Liver (tissue), 10 donors: ENCODE measurements at places on chromosomes 7 and 10. TPM values are rescaled to one million over a fixed set of nuclear protein-coding genes. Genes with fewer than 3 reads are reported as not detected.

Gene WDFY4
- total RNA-seq = 7.1 TPM

Gene PLXNA4
- 1.1 TPM for total RNA-seq

Gene MKX
- not detected for total RNA-seq

Gene KIAA1549
- total RNA-seq = 0.50 TPM

Gene SFRP4
- total RNA-seq = 0.28 TPM

Gene CDH23
- 4.1 TPM for total RNA-seq

Gene PITX3
- total RNA-seq = not detected

Gene AKR1B1
- total RNA-seq = 10.8 TPM

Gene NXPH1
- total RNA-seq = not detected

Gene CALD1
- 107 TPM for total RNA-seq

Gene GRID1
- 0.14 TPM for total RNA-seq

DNA sequence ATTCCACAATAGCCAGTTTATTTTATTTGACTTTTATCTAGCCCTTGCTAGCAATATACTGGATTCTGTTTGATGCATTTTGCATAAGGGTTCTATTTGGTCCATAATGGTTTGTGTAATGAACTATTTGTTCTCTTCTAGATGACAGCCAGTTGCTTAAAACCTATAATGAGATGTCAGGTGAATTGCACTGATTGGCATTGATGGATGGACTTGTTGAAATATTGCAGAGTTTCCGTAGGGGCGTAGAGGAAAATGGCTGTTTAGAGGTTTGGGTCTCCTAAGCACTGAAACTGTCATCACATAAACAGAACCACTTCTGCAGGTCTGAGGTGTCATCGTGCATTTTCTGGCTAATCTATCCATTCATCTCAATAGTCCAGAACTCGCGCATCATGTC is 124.9 kb upstream of the HDAC9 start:
- no peaks in the 10 kb centered on the region for H3K36me3 ChIP-seq
- no peaks in the 10 kb centered on the region for H3K27me3 ChIP-seq
- no peaks in the 10 kb centered on the region for H3K4me1 ChIP-seq
- no peak for DNase-seq
- H3K4me3 ChIP-seq = no peak overlapping the region
- H3K27ac ChIP-seq = no peak overlapping the region

DNA sequence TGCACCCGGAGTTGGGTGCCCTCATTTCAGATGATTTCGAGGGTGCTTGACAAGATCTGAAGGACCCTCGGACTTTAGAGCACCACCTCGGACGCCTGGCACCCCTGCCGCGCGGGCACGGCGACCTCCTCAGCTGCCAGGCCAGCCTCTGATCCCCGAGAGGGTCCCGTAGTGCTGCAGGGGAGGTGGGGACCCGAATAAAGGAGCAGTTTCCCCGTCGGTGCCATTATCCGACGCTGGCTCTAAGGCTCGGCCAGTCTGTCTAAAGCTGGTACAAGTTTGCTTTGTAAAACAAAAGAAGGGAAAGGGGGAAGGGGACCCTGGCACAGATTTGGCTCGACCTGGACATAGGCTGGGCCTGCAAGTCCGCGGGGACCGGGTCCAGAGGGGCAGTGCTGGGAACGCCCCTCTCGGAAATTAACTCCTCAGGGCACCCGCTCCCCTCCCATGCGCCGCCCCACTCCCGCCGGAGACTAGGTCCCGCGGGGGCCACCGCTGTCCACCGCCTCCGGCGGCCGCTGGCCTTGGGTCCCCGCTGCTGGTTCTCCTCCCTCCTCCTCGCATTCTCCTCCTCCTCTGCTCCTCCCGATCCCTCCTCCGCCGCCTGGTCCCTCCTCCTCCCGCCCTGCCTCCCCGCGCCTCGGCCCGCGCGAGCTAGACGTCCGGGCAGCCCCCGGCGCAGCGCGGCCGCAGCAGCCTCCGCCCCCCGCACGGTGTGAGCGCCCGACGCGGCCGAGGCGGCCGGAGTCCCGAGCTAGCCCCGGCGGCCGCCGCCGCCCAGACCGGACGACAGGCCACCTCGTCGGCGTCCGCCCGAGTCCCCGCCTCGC is at the start of gene EGFR:
Gene EGFR (plus strand): TSS at position 657 of the 830 bp plus-strand sequence. CDS start 261 bp downstream, outside the sequence.
- H3K36me3 ChIP-seq = no peaks in the 10 kb centered on the region
- H3K4me3 ChIP-seq = peak within 1 kb of the TSS; percentile 60
- H3K27ac ChIP-seq = peak within 1 kb of the TSS; percentile 97

DNA sequence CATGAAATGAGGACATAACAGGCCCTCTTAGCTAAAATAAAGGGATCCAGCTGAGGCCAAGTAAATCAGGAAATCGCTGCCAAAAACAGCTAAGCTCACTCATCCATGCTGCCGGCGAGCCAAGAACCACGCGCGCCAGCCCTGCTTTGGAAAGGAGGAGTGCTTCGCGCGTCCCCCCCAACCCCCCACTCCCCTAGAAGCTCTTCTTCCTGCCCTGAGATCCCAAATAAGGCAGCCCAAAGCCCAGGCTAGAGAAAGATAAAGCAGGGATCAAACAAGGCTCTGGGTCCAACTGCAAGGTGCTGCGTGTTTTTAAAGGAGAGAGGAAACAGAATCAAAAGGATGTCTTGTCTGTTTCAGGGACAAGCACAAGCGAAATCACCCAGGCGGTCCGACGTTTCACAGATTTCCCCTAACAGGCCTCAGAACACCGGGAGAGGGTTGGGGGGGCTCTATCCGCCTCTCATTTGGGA is 168.3 kb upstream of the AUTS2 start:
- H3K36me3 ChIP-seq = no peaks in the 10 kb centered on the region
- no peak for DNase-seq
- no peak overlapping the region for H3K27ac ChIP-seq
- no peaks in the 10 kb centered on the region for H3K4me1 ChIP-seq
- H3K4me3 ChIP-seq = no peak overlapping the region

GRCh38 chr10:70265032-70265689 is 18.6 kb downstream of the NPFFR1 start:
- DNase-seq = no peak
- H3K4me3 ChIP-seq = no peak overlapping the region
- H3K36me3 ChIP-seq = no peaks in the 10 kb centered on the region
- H3K4me1 ChIP-seq = no peaks in the 10 kb centered on the region
- no peak overlapping the region for H3K27ac ChIP-seq

DNA sequence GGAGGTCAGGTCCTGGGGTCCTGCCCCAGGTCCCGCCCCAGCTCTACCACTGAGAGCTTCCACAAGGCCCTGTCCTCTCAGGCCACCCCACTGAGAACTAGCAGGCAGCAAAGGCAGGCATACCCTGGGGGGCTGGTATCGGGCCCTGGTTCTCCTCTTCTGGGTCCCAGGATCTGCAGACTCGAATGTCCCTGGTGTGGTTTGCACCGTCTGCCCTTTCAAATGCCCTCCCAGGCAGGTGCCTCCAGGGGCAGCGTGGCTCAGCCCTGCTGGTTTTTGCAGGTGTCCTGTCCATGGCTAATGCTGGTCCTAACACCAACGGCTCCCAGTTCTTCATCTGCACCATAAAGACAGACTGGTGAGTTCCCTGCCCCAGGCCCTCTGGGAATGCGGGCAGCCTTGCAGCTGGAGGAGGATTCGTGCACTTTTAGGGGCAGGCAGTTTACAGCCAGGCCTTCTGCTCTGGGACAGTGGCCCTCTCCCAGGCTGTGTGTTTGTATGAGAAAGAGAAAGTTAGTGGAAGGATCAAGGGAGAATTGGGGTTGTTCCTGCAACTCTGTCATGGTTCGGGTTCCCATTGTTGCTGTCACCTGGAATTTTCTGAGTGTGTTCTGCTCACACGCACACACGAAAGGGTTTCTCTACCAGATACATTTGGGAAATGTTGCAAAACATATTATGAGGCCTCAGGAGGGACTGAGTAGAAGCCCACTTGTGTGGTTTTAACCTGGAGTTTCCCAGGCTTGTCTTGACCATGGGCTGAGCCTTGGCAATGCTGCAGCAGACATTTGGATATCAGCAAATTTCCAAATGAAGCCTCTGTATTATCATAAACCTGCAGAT is 5.0 kb downstream of the PPIF start:
- no peak overlapping the region for H3K27ac ChIP-seq
- no peaks in the 10 kb centered on the region for H3K27me3 ChIP-seq
- H3K36me3 ChIP-seq = peaks cover 26% of the 10 kb centered on the region
- H3K4me3 ChIP-seq = no peak overlapping the region
- peaks cover 21% of the 10 kb centered on the region for H3K4me1 ChIP-seq

GRCh38 chr10:34705563-34705962 is 109.5 kb downstream of the PARD3 start:
- H3K27me3 ChIP-seq = no peaks in the 10 kb centered on the region
- no peaks in the 10 kb centered on the region for H3K36me3 ChIP-seq
- H3K27ac ChIP-seq = no peak overlapping the region

DNA sequence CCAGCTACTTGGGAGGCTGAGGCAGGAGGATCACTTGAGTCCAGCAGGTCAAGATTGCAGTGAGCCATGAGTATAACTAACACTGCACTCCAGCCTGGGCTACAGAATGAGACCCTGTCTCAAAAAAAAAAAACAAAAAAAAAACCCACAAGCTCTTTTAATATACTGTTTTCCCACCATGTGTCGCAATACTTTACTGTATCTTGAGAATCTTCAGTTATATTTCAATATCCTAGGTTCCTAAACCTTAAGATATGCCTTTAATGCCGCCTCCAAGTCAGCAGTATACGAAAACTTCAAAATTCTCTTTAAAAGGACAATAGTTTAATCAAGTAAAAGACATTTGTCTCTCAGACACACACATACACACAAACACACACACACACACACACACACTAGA is 62.8 kb downstream of the TAF3 start:
- no peak overlapping the region for H3K27ac ChIP-seq
- no peak overlapping the region for H3K4me3 ChIP-seq
- DNase-seq = no peak
- H3K27me3 ChIP-seq = no peaks in the 10 kb centered on the region
- no peaks in the 10 kb centered on the region for H3K36me3 ChIP-seq

- H3K27me3 ChIP-seq = no peaks in the 10 kb centered on the region
- no peak overlapping the region for H3K4me3 ChIP-seq
- no peaks in the 10 kb centered on the region for H3K4me1 ChIP-seq
- no peaks in the 10 kb centered on the region for H3K36me3 ChIP-seq
These were observed 14.2 kb downstream of the CACNA2D1 start for GRCh38 chr7:82429408-82429807.

DNA sequence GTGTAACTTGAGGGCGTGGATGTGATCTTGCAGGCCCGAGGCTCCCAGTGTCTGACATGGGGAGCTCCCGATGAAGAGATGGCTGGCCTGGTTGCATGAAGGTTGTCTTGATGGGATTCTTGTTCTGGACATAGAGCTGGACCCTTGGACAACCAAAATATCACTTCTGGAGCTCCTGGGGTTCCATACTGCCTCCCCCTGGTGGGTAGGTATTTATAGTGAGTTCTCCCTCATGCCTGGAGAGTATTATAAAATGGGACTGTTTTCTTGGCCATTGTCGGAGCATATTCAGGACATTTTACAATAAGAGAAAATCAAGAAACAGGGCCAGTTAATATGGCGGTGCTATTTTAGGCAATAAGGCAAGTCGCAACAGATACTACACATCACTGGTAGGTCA is 32.6 kb upstream of the GIMAP8 start:
- no peaks in the 10 kb centered on the region for H3K4me1 ChIP-seq
- no peak overlapping the region for H3K4me3 ChIP-seq
- H3K27me3 ChIP-seq = no peaks in the 10 kb centered on the region
- H3K36me3 ChIP-seq = no peaks in the 10 kb centered on the region
- DNase-seq = no peak
- H3K27ac ChIP-seq = no peak overlapping the region

GRCh38 chr10:76422769-76423168 is 991.3 kb downstream of the LRMDA start:
- H3K36me3 ChIP-seq = no peaks in the 10 kb centered on the region
- H3K4me1 ChIP-seq = no peaks in the 10 kb centered on the region
- no peaks in the 10 kb centered on the region for H3K27me3 ChIP-seq
- H3K4me3 ChIP-seq = no peak overlapping the region
- no peak overlapping the region for H3K27ac ChIP-seq
- no peak for DNase-seq

DNA sequence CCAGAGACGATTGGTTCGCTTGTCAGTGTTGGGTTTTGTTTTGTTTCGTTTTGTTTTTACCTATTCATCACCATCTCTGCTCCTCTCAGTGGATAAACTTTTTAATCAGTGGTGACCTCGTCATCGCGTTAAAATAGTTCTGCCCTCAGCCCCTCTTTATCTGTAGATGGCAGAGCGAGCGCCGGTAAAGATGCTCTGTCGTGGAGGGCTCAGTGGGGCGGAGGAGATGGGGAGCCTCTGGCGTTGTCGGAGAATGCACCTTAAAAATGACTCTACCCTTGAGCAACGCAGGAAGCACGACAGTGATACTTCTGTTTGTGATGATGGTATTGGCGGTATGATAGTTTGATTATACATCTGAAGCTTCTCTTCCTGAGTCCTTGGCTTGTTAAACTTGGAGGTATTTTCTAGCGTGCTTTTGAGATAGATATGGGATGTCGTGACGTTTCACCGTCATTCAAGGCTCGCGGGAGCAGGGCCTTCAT is 554 bp downstream of the CSGALNACT2 start:
- H3K27me3 ChIP-seq = no peaks in the 10 kb centered on the region
- H3K27ac ChIP-seq = peak overlapping the region; percentile 40
- peaks cover 3% of the 10 kb centered on the region for H3K4me1 ChIP-seq
- DNase-seq = no peak
- H3K36me3 ChIP-seq = no peaks in the 10 kb centered on the region
- peak overlapping the region; percentile 75 for H3K4me3 ChIP-seq

GRCh38 chr7:108463613-108464012 is 7.4 kb upstream of the NRCAM start:
- H3K4me3 ChIP-seq = no peak overlapping the region
- H3K27me3 ChIP-seq = no peaks in the 10 kb centered on the region
- H3K27ac ChIP-seq = no peak overlapping the region
- no peaks in the 10 kb centered on the region for H3K36me3 ChIP-seq
- no peak for DNase-seq

DNA sequence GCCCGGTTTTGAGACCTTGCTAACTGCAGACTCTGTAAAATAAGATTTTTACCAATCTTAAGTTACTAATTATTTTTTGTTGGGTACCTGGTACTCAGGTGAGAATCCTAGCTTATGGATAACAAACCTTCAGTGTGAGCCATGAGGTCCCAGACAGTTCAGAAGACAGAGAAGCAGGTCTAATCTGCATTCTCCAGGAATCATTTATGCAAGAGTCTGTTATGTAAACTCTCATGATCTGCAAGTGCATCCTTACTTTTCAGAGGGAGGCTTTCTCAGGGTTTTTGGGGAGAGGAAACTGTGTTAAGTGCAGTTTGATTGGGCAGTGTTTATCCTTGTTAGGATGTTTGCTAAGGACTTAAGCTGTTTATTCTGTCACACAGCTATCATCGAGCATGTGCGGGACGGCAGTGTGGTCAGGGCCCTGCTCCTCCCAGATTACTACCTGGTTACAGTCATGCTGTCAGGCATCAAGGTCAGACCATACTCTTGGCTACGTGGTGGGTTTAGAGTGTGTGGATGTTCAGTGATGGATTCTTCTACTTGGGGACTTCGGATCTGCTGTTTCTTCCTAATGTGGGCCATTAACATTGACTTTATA is 50.2 kb downstream of the SND1 start:
- H3K4me1 ChIP-seq = no peaks in the 10 kb centered on the region
- no peak overlapping the region for H3K4me3 ChIP-seq
- no peak overlapping the region for H3K27ac ChIP-seq
- no peak for DNase-seq

GRCh38 chr7:141072548-141073172 is 1.2 kb upstream of the TMEM178B start:
- no peaks in the 10 kb centered on the region for H3K36me3 ChIP-seq
- peaks cover 14% of the 10 kb centered on the region for H3K27me3 ChIP-seq
- no peak overlapping the region for H3K27ac ChIP-seq
- peak overlapping the region; percentile 64 for H3K4me3 ChIP-seq
- H3K4me1 ChIP-seq = peaks cover 36% of the 10 kb centered on the region

GRCh38 chr7:79608005-79608404 is 154.5 kb upstream of the MAGI2 start:
- H3K27me3 ChIP-seq = no peaks in the 10 kb centered on the region
- H3K4me3 ChIP-seq = no peak overlapping the region
- DNase-seq = no peak
- H3K36me3 ChIP-seq = no peaks in the 10 kb centered on the region
- H3K4me1 ChIP-seq = no peaks in the 10 kb centered on the region
